ENCODE measurements at places on chromosomes 6 and 20.
A peak's percentile ranks its signal among the peaks of the same experiment; 100 is the strongest.

GRCh38 chr6:30321692-30322388 lies 4.9 kb upstream of the TRIM39 start:
- DNase-seq, result no peak

DNA sequence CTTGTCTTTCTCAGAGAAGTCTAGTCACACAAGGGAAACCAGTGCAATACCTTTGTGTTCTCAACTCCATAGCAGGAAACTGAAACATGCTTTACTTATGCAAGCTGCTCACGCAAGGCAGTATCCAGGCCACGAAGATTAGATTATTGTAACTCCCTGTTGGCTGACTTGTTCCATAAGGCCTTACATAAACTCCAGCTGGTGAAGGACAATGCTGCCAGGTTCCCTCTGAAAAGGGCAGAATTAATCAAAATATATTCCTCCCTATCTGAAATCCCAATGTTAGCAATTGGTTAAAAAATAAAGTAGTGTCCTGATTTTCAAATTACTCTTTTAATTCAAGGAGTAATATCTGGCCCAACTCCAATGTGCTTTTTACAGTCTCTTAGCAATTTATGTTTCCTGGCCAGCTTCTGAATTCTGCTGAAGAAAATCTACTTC lies 966.6 kb downstream of the HACE1 start:
- DNase-seq, result peak; percentile 54

GRCh38 chr6:3383525-3383924 lies 73.3 kb downstream of the SLC22A23 start:
- no peak for DNase-seq

DNA sequence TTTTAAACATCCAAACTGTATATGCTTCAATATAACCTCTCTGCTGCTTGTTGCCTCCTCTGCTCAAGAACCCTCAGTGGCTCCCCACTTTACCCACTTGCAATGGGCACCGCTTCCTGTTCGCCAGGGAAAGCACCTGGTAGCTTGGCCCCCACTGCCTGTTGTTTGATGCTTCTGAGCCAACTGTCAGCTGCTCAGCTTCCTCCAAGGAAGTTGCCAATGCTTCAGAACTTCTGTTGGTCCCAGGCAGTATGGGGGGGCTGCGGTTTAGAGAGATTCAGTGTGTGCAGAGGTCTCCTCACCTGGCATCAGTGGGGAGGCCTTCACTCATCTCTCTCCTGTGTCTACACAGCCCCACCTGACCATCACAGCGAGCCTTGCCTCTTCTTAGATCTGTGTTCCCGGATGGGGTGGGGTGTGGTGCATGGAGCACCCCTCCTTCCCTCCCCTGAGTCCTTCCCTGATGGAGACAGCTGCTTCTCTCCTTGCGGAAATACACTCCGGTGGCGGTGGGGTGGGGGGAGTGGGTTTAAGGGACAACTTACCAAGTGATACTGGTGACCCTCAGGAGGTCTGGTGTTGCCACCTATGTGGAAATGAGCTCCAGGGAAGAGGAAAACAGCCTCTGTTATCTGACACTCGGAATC lies 308.1 kb downstream of the CDH26 start:
- DNase-seq, result no peak

DNA sequence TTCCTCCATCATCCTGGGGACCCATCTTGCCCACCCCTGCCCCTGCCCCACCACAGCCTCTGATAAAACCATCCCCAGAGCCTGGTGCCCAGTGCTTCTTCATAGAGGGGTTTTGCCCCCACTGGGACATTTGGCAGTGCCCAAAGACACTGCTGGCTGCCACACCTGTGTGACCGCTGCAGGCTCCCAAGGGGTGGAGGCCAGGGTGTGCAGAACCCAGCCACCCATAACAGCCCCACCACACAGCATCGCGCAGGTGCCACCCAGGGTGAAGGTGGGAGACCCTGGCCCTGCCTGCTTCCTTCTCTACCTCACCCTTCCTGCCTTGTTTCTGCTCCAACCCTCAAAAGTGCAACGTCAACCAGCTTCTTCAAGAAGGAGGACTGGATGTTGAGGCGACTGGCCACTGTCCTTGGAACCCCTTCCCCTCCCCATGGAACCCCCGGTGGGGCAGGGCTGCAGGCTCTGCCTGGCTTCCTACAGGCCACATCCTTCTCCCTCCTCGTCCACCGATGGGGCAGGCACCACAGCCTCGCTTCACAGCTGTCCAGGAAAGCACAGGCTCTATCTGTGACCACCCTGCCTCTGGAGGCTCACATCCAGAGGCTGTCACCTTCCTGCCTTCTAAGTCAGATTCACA lies 79.2 kb upstream of the MPC1 start:
- no peak for DNase-seq

DNA sequence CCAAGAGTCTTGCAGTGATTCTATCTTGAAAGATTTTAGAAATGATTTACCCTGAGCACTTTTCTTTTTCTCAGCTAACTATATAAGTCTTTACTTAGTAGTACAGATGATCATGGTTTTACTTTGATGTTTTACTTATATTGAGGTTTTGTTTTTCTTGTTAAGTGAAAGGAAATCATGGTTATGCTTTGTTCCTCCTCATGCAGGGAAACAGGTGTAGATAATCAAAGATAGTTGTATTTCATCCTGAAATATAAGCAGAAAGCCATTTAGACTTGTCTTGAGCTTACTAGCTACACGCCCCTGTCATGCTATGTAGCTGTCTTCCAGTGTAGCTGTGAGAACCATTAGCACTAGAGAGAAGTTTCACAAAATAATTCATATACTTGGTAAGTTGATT lies 113.9 kb downstream of the HIVEP1 start:
- no peak for DNase-seq

DNA sequence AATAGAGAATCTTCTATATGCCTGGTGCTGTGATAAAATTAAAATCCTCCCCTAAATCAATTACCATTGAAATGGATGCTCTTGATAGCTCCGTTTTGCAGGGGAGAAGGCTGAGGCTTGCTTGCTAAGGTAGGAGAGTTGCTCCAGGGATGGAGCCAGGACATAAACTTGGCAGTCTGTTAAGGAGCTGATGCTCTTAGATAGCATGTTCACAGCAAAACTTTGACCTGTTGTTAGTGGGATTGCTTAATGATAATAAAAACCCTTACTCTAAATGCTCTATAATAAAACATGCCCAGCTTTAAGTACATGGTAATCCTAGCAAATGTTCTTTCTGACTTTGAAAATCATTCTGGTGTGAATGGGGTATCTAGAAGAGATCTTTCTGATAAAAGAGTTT lies 228.4 kb upstream of the JAG1 start:
- DNase-seq, result no peak

GRCh38 chr6:111159633-111160032 lies 72.3 kb downstream of the SLC16A10 start:
- DNase-seq, result no peak

DNA sequence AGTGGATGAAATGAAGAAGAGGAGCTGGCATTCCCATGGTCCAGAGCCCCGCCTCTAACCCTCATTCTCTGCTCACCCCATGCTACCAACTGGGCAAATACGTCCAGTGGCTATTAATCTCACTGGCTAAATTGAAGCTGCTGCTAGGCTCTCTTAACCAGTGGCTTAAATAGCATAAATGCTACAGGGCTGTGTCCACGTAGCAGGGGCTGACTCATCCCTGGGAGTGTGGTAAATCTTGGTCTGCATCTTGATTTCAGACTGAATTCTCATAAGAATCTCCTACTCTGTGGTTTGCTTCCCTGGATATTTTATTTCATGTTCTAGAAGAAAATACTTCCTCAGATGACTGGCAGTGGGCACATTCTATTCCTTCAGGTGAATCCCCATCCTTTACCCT lies 193.1 kb upstream of the ARG1 start:
- no peak for DNase-seq

- DNase-seq, result no peak
Measured at GRCh38 chr20:39899881-39900280, 789.2 kb downstream of the MAFB start.

DNA sequence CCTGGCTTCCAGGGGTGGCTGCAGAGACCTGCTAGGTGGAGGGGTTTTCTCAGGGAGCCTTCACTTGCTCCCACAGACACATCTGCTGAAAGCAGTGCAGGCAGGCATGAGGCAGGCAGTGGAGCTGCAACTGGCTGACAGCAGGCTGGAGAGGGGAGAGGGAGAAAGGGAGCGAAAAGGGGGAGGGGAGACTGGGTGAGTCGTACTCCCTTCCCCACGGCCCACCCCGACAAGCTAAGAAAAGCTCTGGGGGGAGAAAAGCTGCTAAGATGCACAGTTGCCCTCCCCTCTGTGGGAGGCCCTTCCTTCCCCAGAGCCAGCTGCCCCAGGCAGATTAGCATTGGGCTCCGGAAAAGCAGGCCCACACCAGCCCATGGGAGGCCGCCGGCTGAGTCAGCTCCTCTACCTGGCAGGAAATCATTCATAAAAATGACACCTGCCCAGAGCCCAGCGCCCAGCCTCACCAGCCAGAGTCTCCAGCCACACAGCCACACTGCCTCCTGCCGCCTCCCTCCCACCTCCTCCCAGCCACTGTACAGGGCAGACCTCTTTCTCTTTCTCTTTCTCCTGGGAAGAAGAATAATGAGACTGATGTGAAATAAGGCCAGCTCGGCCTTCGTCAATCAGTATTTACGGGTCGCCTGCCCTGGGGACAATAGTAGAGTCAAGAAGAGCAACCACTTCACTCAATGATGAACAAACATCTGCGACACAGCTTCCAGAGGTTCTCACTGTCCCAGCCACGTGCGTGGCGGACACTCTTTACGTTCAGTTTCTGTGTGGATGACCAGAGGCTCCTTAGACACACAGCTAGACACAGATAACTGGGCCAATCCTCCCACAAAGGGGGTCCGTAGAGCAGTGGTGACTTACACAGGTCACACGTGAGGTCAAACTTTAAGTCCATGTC lies 7.7 kb upstream of the C20orf203 start:
- peak; percentile 58 for DNase-seq

DNA sequence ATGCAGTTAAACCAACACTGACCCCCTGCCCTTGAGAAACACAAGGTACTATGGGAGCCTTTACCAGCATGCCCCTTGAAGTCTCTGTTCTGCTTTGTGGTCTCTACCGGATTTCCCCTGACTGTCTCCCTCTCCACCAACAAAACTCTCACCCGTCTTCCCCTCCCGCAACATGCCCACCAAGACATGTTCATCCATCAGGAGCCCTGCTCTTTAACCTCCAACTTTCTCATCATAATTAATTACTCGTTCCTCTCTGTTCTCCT lies 1.1 kb downstream of the ZNF165 start:
- no peak for DNase-seq

GRCh38 chr6:6678185-6678671 lies 89.7 kb downstream of the LY86 start:
- no peak for DNase-seq
